RPMI7951 (cell line): ENCODE measurements at places on chromosomes 3 and 15.

- no peak for DNase-seq
Observed at GRCh38 chr3:11539677-11540076, 104.0 kb downstream of the VGLL4 start.

- DNase-seq: no peak
Observed at GRCh38 chr15:74425630-74426029, 8.1 kb downstream of the SEMA7A start.

DNA sequence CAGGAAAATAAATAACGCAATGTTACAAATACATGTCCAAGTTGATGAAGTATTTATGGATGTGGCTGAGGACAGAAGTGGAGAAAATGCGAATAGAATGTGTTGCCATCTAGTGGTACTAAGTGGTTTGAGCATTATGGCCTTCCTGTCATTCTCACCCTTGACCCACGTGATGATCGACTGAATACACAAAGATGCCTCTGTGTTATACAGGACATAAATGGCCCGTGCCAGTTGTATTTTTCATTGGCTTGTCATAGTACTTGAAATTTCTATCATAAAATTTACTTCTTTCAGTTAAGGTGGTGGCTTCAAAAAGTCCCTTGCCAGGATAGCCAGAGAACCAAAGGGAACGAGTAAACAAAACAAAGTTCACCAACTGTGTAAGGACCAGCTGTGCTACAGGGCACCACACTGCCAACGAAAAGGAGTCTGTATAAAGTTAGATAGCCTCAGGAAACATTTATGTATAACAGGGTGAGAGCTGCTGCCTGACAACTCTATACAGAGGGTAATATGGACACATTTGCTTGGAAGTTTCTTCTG is 103.7 kb downstream of the MYH15 start:
- peak; percentile 62 for DNase-seq

DNA sequence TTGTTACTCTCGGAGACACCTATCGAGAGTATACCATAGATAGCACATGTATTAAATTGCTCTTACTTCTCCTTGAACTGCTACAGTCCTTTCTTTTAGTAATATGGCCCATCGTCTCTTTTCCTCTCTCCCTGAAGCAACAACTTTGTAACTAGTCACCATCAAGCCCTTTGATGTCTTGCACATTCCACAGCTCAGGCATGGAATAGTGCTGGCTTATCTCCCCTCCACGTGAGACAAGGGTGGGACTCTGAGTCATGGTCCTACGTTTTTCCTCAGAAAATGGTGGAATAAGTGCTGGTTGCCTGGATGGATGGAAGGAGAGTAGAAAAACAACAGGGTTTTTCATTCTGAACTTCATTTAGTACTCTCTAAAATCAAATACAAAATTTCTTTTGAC is 163.3 kb upstream of the MBNL1 start:
- peak; percentile 29 for DNase-seq

DNA sequence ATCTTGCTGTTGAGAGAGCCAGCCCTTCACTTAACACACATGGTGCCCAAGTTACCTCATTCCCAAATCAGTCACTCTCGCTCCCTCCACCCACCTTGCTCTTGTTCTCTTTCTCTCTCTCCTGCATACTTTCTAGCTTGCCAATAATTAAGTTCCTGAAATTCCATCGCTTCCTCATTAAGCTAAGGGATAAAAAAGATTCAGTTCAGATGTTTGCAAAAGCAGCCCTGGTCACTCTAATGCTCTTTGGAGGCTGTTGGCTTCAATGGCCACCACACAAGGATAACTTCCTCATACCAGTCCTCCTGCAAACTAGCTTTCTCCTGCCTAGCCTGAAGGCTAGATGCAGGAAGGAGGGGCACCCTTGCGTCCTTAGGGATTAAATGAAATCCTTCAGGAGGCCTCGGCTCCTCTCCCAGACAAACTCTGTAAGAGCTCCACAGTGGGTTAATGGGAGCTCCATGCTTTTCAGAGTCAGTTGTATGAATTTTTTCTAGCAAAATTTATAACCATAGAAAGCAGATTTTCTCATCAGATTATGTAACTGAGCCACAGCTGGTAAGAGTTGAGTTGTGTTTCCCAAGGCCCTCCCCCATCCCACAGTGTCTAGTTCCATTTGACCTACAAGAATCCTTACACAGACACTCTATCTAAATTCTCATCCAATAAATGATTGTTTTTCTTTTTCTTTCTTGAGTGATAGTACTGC is 176.6 kb upstream of the TRIM42 start:
- DNase-seq: peak; percentile 50

DNA sequence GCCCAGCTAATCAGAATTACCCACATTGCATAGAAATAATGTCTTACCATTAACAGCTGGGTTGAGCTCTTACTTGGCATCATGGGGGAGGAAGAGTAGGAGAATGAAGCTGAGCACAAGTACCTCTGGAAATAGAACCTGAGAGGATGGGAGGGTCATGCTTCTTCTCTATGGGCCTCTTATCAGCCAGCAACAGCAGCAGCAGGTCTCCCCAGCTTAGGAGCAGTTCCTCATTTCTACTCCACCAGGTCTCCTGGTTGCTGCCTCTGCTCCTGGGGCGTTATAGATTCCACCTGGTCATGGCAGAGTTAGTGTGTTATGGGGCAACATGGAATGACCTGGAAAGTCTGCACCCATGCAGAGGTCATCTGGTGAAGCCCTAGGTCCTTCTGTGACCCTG is 3.4 kb downstream of the FSD2 start:
- no peak for DNase-seq

DNA sequence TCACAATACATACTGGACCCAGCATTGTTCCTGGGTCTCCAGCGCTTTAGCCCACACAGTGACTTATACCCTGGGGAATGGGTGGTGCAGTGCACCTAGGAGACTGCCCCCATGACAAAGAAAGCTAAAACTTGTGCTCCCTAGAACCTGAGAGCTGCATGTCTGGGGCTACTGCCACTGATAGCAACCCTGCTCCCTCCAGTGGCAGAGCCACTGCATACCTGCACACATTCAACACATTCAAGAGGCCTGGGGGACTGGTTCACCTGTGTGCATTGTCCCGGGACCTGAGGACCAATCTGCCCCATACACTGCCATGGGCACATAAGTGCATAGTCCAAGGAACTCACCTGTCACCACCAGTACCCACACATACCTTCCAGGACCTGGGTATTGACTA is 302.7 kb upstream of the MANF start:
- no peak for DNase-seq

- DNase-seq: no peak
Observed at GRCh38 chr3:123287051-123287961, 85.6 kb downstream of the SEC22A start.

- DNase-seq: no peak
Observed at GRCh38 chr3:182631183-182632076, 161.9 kb upstream of the ATP11B start.

GRCh38 chr15:68739390-68740080 is 81.2 kb downstream of the ANP32A start:
- no peak for DNase-seq

DNA sequence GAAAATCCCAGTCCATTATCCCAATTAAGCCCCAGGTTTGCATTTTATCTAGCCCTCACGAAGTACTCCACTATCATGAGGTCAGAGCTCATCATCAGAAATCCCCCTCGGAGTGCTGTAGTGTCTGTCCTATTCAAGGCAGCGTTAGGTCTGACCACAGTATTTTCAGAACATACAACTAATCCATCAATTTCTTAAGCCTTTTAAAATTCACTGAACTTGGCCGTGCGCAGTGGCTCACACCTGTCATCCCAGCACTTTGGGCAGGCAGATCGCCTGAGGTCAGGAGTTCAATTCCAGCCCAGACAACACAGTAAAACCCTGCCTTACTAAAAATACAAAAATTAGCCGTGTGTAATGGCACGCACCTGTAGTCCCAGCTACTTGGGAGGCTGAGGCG is 11.9 kb downstream of the VGLL4 start:
- no peak for DNase-seq

DNA sequence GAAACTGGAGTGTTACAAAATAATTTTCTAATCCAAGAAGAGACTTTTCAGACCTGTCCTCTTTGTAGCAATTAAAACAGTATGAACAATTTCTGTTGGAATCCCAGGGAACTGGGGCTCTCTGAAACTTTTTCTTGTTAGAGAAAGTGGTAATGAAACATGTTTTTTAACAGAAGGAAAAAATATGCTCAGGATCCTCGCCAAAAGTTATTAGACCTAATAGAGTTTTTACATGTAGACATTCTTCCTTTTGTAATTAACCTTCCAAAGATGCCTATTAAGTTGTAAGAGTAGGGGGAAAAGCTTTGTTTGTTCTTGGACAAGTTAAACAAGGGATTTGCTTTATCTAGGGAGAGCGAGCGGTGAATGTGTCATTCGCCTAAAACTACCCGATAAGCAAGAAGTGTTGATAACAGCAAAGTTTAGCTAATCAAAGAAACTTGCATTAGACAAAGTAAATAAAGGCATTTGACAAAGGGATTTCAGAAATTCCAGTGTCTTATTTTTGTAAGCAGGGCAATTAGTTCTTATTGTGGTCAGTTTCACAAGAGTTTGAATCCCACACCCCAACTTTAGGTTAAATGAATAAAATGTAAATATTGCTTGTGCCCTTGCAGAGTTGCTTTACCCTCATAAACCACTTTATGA is 2.3 kb downstream of the RARB start:
- peak; percentile 39 for DNase-seq

GRCh38 chr3:18307529-18307928 is 117.6 kb downstream of the SATB1 start:
- DNase-seq: no peak
